ENCODE measurements at places on chromosomes 12 and 14.
A peak's percentile ranks its signal among the peaks of the same experiment; 100 is the strongest.

GRCh38 chr12:64006211-64006825 is 161.8 kb downstream of the SRGAP1 start:
- DNase-seq, result no peak

- peak; percentile 77 for DNase-seq
Measured at GRCh38 chr12:47032644-47033043, 46.8 kb upstream of the PCED1B start.

DNA sequence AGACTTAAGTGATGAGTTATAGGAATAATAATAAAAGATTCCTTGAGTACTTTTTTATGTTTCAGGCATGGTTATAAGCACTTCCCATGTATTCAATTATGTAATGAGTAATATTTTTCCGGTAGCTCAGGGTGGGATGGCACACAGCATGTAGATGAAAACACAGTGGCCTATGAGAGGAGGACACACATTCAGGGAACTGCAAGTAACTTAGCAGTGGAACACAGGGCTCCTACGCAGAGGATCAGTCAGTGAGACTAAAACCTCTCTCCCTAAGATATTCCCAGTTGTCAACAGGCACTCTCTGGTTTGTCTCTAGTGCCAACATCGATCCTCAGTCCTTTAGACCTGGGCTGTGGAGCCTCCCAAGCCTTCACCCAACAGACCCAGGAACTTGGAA is 219.4 kb downstream of the DIO2 start:
- no peak for DNase-seq

- DNase-seq, result no peak
Measured at GRCh38 chr12:102475355-102475754, 5.0 kb downstream of the IGF1 start.

GRCh38 chr14:33786091-33786825 is 164.6 kb downstream of the EGLN3 start:
- no peak for DNase-seq

DNA sequence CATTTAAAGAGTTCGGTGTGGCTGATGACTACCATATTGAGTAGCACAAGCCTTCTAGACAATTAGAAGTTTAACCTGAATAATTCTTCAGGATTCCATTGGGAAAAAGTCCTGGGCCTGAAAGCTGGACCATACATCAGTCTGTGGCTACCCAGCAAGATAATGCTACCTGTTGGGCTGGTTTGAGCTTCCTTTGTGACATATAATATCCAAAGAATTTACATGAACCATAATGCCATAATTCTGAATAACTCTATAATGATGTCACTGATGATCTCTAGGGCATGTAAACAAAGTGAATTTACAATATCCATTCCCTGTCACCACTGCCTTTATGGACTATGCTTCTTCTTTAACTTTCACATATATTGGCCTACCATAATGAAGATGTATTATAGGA is 3.8 kb upstream of the YBX3 start:
- DNase-seq, result no peak

- no peak for DNase-seq
Measured at GRCh38 chr12:106135781-106136180, 3.0 kb downstream of the NUAK1 start.

- DNase-seq, result no peak
Measured at GRCh38 chr14:103372552-103373304, 12.5 kb upstream of the MARK3 start.

- DNase-seq, result no peak
Measured at GRCh38 chr14:52053044-52053443, 15.8 kb downstream of the NID2 start.

- DNase-seq, result no peak
Measured at GRCh38 chr12:59927032-59927431, 331.2 kb downstream of the SLC16A7 start.

DNA sequence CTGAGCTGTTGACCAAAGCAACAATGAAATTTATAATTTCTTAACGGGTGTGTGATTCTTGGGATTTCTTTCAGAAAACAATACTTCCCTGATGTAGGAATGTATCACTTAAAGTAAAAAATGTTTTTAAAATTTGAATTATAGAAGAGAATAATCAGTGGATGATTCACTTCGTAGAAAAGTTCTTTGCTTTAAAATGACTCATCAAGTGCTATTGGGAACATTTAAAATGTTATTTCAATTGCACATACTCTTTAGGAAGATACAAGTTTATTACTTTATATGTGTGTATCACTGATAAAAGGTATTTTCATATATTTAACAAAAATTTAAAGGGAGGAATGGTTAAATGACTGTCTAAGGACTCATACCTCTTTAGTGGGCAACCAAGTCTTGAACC is 155.3 kb downstream of the PDE3A start:
- no peak for DNase-seq

GRCh38 chr12:53461059-53461458 is 9.2 kb downstream of the PCBP2 start:
- DNase-seq, result no peak

DNA sequence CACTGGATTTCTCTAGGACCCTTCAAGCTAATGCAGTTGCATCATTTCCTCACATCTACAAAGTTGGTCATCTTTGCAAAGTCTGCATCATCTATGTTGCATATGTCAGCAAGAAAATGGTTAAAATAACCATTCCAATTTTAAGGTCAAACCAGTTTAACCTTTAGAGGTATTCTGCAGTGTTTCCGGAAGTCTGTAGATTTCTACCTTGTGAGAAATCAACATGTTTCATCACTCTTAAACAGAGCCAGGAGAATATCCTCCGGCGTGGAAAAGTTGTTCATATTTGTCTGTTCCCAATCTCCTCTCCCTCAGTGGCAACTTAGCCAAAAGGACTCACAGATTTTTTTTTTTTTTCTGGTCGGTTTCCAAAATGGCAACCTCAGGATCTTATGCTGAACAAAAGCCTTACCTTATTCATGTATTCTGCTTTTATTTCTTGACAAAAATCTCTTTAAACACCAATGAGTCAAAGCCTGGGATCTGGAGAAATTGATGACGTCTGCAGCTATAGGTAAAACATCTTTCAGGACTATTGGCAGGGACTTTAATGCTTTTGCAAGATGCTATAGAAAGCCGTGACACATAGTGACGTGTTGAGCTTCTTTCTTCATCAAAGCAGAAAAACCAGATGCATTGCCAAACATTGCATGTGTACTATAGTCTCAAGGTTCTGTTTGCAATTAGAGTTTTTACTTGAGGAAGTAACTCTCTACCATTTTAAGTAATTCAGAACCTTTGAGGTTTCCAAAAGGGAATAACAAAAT is 16.0 kb upstream of the CDK17 start:
- no peak for DNase-seq

DNA sequence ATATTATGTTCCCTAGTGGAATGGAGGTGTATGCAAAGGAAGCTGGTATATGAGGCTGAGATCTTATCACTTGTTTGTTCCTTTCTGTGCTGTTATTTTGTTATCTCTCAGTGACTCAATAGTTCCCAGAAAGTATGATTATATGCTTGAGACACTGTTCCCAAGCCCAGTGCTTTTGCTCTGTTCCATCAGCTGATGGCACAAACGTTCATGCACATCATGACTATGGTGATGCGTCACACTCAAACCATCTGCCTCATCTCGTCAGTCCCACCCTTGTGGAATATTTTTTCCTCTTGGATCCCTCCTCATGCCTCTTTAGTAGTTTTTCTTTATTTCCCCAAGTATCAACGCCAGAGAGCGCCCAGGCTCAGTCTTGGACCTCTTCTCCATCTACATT is 786.9 kb downstream of the AACS start:
- DNase-seq, result no peak

- DNase-seq, result no peak
Measured at GRCh38 chr14:22689199-22689598, 45.0 kb upstream of the OR6J1 start.

- DNase-seq, result no peak
Measured at GRCh38 chr12:25020621-25021243, 71.8 kb upstream of the BCAT1 start.

GRCh38 chr14:91380610-91381371 is 36.8 kb downstream of the CCDC88C start:
- DNase-seq, result no peak

DNA sequence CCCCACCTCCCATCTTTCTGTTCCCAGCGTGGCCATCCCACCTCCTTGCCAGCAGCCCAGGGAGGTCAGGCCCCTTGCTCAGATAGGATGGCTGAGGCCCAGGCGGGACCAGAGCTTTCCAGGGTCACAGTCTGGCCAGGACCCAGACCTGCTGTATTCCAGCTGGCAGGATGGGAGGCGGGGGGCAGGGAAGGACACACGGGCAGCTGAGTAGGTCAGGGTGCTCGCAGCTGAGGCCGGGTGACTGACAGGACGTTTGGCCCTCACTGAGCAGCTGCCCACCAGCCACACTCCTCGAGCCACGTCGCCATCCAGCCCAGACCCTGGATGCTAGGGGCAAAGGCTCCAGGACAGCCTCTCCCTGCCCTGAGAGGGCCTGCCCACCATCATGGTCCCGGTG is 4.0 kb downstream of the NUDT14 start:
- no peak for DNase-seq

DNA sequence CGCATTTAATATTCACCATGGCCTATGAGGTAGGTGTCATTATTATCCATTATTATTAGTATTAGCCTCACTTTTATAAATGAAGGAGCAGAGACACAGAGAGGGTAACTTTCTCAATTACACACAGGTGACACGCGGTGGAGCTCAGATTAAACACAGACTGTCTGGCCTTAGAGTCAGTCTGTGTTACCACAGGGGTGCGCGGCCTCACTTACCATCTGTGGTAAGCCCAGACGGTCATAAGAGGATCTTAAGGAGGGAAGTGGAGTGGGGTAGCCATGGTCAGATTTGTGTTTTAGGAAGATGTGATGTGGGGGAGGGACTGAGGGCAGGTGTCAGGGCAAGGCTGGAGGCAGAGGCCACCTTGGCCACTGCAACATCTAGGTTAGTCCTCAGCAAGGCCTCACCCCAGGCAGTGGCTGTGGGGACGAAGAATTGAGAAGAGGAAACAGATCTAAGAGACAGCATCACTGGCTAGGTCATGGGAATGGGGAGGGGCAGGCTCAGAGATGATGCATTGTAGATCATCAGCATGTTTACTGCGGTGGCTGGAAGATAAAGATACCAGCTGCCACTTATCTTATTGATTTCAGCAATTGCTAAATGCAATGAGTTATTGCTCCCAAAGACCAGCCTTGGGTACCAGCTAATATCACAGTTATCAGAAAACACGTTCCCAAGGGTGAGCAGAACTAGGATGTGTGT is 67.1 kb downstream of the SERPINA3 start:
- no peak for DNase-seq

GRCh38 chr12:28107679-28108078 is 82.6 kb upstream of the CCDC91 start:
- no peak for DNase-seq

GRCh38 chr14:24409192-24409591 is 10.4 kb downstream of the NYNRIN start:
- no peak for DNase-seq

DNA sequence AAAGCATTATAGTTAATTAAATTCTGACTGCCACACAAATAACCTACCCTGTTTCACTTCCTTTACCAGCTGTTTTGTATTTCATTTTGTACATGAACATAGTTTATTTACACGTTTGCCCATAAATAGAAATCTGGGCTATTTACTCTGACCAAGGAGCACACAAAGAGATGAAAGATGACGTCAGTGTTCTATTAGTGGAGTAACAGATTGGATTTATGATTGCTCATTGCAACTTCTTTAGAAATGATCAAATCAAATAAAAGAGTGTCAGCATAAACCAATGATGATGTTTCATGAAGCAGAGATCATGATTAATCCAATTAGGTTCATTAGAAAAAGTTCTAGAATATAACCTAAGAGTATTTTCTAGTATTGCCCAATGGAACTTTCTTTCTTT is 12.0 kb upstream of the RTL1 start:
- no peak for DNase-seq

- peak; percentile 55 for DNase-seq
Measured at GRCh38 chr14:99603471-99604277, at the start of gene CCDC85C. TSS of gene CCDC85C (minus strand) at chr14:99604207. CDS start at chr14:99603959, 248 bp downstream.

DNA sequence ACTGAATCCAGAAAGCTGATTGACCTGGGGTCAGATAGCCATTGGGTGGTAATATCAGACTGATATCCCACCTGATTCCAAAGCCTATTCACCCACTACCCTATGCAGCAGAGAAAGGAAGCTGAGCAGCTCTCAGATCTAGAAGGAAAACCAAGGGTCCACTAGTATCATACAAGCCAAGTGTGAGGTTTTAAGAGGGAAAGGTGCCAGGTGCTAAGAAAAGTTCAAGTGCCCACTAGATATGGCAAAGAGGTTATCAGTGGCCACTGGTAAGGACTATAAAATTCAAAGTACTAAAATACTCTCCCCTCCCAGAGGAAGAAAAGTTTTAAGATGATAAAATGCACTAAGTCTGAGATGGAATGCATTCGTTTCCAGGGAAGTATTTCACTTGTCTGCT is 85.6 kb downstream of the PPM1H start:
- no peak for DNase-seq

DNA sequence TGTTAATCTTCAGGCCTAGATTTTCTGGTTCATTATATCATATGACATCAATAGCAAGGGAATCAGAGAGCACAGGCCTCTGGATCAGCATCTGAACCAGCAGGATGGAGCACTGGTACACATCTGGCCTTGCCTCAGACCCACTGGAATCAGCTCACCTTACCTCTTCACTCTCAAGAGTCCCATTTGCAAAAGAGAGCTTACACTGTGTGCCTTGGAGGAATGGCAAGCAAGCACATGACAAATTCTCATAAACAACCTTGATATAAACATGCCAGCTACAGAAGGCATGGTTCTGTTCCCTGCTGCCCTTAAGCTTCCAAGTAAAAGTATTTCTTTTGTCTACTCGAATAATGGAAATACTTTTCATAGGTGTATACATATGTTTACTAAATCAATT is 128.6 kb upstream of the CPM start:
- DNase-seq, result no peak

- no peak for DNase-seq
Measured at GRCh38 chr12:78964521-78964920, 99.9 kb downstream of the SYT1 start.

DNA sequence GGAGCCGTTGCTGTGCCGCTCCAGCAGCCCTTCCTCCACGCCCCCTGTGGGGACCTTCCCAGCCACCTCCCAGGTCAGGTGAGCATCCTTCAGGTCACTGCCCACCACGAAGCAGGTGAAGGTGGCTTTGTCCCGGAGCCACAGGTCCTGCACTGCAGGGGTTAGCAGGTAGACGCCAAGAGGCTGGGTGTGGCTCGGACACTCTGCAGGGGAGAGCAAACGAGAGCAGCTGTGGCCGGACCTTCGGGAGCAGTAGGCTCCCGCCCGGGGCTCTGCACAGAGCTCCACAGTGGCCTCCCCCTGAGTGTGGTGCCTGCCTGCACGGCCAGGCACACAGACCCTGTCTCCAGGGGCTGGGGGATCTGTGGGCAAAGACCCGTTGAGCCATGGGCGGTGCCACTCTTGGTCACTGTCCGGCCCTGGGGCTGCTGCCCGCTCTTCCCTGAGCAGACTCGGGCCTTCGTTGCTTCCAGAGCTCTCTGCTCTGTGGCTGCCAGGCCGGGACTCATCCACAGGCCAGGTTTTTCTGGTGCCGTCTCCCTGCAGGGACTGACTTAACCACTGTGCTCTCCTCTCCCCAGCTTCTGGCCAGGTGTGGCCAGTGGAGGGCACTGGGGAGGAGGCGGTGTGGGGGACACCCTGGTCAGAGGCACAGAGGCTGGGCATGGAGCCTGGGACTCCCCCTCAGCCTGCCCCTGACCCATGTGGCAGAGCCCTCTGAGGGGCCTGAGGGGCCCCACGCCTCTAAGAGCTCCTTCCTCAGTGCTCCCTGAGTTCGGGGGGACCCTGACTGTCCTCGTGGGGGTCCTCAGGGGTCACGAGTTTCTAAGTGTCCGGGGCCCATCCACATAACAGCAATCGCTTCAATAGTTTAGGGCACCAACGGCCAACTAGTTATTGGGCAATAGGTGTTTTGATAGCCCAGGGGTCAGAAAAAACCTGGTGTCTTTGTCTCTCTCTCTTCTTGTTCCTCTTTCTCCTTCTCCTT is 314.9 kb downstream of the TMEM121 start:
- DNase-seq, result no peak
